Activated CD4-positive, alpha-beta T cell treated with anti-CD3 and anti-CD28 coated beads, Interleukin-2, Interleukin-6, amounts not matched to agents 100 ng/mL and 50 ng/mL, durations not matched to agents 16 hours and 8 hours (primary cell): ENCODE measurements at places on chromosomes 12 and 14.

DNA sequence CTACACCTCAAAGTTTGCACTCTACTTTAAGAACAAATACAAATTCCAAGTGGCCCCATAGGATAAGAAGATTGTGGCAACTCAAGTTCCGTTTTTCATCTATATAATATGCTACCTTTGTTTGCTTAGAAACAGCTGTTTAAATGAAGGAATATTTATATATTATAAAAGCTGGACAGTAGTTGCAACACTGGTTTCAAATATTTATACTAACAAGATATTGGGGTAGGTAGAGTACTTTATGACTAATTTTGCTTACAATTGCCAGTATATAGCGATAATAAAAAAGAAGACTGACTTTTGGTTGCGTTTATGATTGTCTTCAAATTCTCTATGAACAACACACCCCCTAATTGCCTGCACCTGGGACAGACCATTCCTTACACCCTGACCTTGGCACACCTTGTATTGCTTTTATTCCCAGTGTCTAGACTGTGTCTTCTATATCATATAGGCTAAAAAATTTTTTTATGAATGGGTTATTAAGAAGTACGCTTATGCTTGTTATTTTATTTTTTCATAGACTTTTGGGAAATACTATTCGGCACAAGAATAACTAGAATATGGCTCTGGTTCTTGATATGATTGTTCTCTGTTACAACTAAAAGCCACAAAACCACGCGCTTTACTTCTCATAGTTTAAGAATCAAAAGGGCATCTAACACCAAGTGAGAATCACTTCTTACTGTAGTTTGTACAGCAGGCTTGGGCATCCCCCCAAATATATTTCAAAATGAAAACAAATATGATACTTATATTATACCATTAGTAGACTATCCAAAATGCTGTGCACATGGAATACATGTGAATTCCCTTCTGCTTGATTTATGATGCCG, 455.4 kb upstream of the DCN start:
- no peak for DNase-seq

- no peak for DNase-seq
These were observed 111.9 kb downstream of the HMGA2 start for GRCh38 chr12:65935906-65936901.

DNA sequence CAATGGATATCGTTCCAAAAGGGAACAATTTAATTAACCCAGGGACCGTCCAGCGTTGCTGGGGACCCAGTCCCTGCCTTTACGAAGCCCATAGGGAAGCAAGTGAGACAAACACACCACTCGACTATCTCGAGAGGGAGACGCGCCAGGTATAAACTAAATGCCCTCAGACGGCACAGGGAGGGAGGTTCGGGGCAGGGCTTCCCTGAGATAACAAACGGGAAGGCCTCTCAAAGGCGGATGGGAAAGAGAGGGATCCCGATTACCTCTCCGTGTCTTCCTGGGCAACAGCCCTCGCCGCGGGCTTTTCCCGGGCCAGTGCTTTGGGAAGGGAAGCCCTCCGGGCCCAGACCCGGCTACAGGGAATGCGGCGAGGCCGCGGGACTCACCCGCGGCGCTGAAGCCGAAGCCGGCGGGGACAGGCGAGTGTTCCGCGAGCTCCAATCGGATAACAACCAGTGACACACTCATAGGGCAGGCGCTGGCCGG, 390 bp downstream of the BRAP start:
- DNase-seq: no peak

DNA sequence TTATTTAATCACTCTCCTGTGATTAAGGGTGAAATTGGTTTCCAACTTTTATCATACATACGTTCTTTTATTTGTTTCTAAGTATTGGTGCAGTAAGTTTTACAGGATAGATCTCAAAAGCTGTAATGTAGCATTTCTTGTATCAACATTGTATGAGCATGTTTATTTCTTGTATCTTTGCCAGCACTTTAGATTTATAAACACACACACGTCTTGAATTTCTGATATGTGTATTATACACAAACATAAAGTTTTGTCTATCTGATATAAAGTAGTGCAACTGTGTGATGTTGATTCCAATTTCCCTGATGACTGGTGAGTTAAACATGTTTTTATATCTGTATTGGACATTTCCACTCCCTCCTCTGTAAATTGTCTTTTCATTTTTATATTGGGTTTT, 134.7 kb downstream of the NOVA1 start:
- DNase-seq: no peak

DNA sequence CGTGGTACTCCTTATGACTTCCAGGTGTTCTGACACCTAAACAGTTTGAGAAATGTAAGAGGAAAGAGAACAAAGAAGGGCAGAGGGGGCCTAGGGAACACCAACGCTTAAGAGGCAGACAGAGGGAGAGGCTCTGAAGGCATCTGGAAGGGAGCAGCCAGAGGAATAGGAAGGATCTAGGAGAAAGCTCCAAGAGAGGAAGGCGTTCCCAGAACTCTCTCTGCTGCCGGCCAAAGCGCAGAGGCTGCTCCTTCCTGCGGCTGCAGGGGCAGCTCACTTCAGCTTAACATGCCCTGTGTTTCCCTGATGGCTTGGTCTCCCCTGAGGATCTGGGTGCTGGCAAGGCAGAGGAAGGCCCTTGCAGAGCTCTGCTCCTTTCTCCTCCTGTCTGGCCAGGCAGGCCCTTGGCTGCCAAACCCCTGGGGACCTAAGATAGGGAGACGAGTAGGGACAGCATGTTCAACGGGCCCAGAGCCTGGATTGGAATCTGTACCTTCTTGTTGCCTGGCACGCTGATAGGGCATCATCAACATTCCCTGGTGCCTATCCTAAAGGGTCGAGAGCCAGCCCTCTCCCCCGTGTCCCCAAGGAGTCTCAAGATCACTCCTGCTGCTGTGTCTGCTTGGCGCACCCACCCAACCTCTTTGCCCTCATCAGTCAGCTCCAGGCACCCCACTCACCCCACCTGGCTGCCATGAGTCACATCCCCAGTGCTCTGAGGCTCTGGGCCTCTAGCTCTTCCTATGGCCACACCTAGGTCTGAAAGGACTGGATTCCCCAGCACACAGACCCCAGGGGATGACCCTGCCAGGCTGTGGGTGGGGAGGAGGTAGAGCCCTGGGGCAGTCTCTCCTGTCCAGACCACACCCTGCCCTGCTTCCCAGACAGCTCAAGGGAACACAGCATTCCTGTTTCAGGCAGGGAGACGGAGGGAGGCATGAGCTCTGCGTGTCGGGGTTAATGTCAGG, 45.6 kb downstream of the LTBP2 start:
- DNase-seq: no peak

DNA sequence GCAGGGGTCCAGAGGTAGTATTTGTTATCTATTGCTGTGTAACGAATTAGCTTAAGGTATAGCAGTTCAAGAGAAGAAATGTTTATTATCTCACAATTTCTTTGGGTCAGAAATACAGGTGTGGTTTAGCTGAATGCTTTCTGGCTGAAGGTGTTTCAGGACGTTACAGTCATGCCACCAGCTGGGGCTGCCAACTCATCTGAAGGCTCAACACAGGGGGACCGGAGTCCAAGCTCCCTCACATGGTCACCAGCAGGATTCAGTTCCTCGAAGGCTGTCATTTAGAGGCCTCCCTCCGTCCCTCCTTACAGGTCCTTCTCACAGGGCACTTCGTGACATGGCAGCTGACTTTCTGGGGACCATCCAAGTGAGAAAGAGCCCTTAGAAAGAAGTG, 37.5 kb upstream of the SINHCAF start:
- DNase-seq: no peak

DNA sequence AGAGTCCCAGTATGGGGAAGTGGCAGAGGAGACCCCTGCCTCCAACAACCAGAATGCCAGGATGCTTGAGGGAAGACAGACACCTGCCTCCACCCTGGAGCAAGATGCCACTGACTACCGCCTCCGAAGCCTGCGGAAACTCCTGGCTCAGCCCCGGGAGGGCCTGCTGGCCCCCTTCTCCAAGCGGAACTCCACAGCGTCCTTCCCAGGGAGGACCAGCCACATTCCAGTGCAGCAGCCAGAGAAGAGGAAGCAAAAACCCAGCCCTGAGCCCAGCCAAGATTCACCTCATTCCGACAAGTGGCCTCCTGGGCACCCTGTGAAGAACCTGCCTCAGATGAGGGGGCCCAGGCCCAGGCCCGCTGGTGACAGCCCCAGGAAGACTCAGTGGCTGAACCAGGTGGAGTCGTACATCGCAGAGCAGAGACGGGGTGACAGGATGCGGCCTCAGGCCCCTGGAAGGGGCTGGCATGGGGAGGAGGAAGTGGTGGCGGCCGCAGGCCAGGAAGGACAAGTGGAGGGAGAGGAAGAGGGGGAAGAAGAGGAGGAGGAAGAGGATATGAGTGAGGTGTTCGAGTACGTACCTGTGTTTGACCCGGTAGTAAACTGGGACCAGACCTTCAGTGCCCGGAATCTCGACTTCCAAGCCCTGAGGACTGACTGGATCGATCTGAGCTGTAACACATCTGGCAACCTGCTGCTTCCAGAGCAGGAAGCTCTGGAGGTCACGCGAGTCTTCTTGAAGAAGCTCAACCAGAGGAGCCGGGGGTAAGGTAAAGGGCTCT, 93.7 kb downstream of the B4GALNT3 start:
- DNase-seq: peak; percentile 39

DNA sequence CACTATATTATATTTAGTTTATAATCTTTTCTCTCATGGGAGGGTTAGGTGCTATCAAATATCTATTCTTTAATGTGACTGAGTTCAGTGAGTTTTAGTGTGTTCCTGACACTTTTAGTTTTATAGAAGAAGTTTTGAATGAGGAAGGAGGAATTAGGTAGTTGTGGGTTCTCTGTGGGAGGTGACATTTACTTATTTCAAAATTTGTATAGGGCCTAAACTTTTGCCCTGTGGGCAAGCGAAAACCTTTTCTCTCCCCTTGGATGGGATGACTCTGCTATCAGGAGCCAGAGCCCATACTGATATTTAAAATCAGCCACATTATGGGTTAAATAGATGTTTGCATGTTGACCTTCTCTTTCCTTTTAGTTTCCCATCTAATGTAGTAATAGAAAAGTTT, 43.6 kb downstream of the SPATS2 start:
- no peak for DNase-seq

GRCh38 chr12:25585662-25586061, 32.6 kb upstream of the LMNTD1 start:
- DNase-seq: no peak

DNA sequence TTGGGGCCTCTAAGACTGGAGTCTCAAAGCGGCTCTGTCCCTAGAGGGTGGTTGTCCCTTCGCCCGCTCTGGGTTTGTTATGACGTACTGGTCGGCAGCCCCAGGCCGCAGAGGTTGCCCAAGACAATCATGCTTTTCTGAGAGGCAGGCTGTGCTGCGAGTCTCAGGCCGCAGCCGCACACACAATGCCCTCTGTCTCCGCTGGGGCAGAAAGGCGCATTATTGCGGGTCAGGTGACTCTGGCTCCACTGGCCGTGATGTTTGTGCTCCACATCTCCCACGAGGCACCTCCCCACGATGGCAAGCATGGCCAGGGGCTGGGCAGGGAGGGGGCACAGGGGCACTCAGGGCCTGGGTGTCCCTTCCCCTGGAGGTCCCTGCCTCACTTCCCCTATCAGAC, 21.0 kb upstream of the PLEKHG3 start:
- no peak for DNase-seq

- no peak for DNase-seq
These were observed 3.0 kb downstream of the ANKS1B start for GRCh38 chr12:99981639-99982190.

DNA sequence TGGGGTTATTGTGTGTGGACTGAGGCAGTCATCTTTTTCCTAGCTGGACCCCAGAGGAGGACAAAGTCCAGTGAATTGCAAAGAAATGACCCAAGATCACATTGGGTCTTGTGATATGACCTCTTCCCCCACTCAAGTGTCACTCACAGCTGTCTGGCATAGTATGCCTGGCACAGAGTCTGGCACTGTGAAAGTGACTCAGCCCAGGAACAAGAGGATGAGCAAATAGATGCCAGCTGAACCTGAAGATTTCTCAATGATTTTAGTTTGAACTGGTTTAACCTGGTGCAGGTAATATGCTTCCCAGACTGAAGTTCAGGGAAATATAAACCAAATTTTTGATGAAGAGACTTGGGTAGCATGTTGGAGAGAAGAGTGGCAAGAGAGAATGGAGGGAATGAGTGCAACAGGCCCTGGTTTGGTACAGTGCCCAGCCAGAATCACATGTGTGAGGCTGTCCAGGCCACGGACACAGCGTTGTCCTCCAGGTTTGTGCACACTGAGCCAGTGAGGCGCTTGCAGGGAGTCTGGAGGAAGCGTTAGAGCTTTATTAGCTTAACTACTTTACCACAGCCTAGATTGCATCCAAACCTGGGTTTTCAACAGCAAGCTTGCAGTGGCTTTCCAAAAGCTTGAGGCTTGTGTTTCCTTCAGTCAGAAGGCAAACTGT, 332.9 kb downstream of the NUAK1 start:
- no peak for DNase-seq

- DNase-seq: no peak
These were observed 1397.2 kb downstream of the LRFN5 start for GRCh38 chr14:43003845-43004244.

GRCh38 chr12:104590022-104590421, 133.3 kb downstream of the CHST11 start:
- DNase-seq: no peak

GRCh38 chr12:52537101-52537500, 15.8 kb downstream of the KRT71 start:
- DNase-seq: no peak

DNA sequence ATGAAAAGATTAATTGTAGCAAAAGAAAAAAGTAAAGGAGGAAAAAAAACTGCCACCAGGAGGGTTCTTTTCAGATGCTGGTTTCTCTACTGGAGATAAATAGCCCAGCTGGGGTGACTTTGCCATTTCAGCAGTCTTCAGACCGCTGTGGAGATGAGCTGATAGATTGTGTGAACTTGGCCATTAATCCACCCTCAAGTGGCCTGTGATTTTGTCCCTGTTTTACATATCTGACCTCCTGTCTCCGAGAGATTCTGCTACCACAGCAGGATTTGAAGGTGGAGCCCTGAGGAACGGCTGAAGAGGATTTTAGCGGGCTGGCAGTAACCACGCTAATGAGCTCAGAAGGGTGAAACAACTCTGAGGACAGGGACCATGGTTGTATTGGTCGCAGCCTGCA, 72.7 kb downstream of the WSCD2 start:
- no peak for DNase-seq

- DNase-seq: no peak
These were observed 16.6 kb downstream of the RPH3A start for GRCh38 chr12:112808156-112808555.

DNA sequence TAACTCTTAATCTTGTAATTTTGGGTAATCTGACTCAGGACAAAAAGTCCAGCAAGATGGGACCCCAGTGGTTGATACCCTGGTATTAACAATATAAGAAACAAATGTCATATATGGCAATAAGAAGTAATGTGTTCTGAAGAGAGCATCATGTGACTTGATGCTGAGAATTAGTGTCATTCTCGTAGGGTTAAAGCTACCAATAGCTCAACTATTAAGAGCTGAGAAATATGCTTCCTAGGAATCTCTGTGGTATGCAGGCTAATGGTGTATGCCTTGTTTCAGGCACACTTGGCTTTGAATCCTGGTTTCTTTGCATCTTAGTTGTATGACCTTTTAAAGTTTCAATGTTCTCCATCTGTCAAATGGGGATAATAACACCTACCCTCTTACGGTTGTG, 9.1 kb downstream of the MYRFL start:
- DNase-seq: no peak

GRCh38 chr14:71472356-71473340, 459.6 kb upstream of the RGS6 start:
- peak; percentile 54 for DNase-seq
